Activated naive CD8-positive, alpha-beta T cell treated with anti-CD3 and anti-CD28 coated beads, Interleukin-2, amount 10 ng/mL, durations not matched to agents 7 days and 5 days (primary cell): ENCODE measurements at places on chromosomes 4 and X.

GRCh38 chr4:47674144-47674543 lies 163.7 kb downstream of the CORIN start:
- H3K4me1 ChIP-seq: no peaks in the 10 kb centered on the region
- no peak overlapping the region for H3K4me3 ChIP-seq
- no peak for DNase-seq
- H3K27ac ChIP-seq: no peak overlapping the region
- H3K36me3 ChIP-seq: no peaks in the 10 kb centered on the region

- peaks cover 21% of the 10 kb centered on the region for H3K36me3 ChIP-seq
- H3K27ac ChIP-seq: no peak overlapping the region
These were observed 22.9 kb downstream of the SHISA3 start for GRCh38 chr4:42420140-42420539.

DNA sequence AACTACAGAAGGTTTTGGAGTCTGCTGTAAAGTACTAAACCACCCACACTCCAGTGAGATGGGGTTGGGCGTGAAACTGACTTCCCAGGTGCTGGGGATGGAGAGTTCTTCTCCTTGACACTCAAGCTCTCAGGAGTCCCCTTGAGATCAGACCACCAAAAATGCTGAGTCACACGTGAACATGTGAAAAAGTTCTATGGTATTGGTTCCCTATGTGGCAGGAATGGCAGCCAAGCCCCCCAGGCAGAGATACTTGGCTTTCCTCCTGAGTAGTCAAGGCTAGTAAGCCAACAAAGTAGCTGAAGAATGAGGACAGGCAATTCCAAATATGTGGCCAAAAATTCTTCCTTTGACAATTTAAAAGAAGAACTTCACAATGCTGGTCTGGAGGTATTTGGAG lies 222.0 kb upstream of the ADAMTS3 start:
- H3K4me3 ChIP-seq: no peak overlapping the region
- no peak for DNase-seq

DNA sequence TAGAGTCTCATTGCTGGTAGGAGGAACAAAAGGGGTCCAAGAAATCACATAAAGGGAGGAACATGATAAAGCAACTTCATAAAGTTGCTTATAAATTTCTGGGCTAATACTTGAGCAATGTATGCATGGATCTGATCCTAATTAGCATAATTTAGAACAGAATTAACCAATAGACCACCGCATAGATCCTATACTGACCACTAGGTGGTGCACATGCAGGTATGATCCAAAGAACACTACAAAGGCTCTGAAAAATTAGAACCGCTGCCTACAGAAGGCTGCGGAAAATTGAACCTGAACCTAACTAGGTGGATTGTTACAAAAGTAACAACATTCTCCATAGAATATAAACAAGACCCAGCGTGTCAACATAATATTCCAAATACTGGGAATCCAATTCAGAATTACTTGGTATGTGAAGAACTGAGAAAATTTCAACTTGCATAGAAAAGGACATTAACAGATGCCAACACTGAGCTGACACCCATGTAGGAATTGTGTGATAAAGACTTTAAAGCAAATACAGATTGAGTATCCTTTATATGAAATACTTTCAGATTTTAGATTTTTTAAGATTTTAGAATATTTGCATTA lies 23.3 kb downstream of the BRCC3 start:
- peaks cover 2% of the 10 kb centered on the region for H3K4me1 ChIP-seq
- H3K36me3 ChIP-seq: peaks cover 2% of the 10 kb centered on the region
- H3K27me3 ChIP-seq: no peaks in the 10 kb centered on the region
- DNase-seq: no peak
- no peak overlapping the region for H3K4me3 ChIP-seq
- no peak overlapping the region for H3K27ac ChIP-seq
